Activated CD4-positive, alpha-beta T cell treated with anti-CD3 and anti-CD28 coated beads, Interleukin-2, amount 50 U/mL, for 24 hours (primary cell): ENCODE measurements at places on chromosomes 3 and 15.

GRCh38 chr15:87155771-87156170 lies 1076.1 kb downstream of the AGBL1 start:
- no peak for DNase-seq

DNA sequence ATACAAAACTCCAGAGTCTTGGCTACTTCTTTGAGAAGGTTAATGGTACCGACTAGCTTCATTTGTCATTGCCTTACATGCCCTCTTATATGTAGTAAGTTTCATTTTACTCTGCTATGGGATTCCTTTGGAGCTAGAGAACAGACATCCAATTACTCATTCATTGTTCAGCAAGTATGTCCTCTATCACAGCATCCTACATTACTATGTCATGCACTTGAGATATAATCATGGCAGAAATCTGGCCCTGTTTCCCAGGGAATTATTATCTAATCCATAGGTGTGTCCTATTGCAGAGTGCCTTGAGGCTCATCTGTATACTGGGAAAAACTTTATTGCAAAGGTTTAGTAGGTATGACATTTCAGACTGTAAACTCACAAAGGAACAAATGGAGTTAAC lies 333.1 kb upstream of the NECTIN3 start:
- no peak for DNase-seq

GRCh38 chr3:156681002-156681401 lies 6.6 kb downstream of the TIPARP start:
- no peak for DNase-seq

- DNase-seq, result no peak
Measured at GRCh38 chr3:9087831-9088413, 124.7 kb upstream of the RAD18 start.

GRCh38 chr3:14137004-14137403 lies 12.2 kb downstream of the TMEM43 start:
- no peak for DNase-seq

DNA sequence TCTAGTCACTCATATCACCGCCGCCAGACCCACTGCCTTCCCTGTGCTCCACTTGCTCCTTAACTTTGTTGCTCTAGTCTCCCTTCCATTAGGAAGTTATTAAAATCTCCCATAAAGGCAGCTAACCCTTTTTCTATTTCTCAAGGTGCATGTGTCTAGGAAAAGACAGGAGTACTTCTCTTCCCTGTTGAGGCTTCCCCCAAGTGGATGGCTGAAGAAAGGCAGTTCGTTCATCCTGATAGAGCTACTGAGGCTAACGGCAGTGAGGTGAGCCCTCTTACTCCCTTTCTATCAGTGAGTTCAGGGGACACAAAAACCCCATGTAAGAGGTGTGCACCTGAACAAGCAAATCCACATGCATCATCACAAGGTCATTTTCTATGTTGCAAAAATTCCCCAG lies 397.8 kb downstream of the IGSF11 start:
- DNase-seq, result no peak

GRCh38 chr15:39191871-39192291 lies 389.0 kb upstream of the THBS1 start:
- DNase-seq, result no peak

- no peak for DNase-seq
Measured at GRCh38 chr15:29756358-29757267, 65.7 kb downstream of the TJP1 start.

GRCh38 chr15:59997070-59997701 lies 6.9 kb upstream of the FOXB1 start:
- DNase-seq, result no peak

- DNase-seq, result no peak
Measured at GRCh38 chr3:43856351-43856750, 165.6 kb downstream of the ABHD5 start.

- peak; percentile 21 for DNase-seq
Measured at GRCh38 chr15:40743921-40744814, 10.9 kb downstream of the RMDN3 start.

- DNase-seq, result no peak
Measured at GRCh38 chr3:136856665-136857064, 5.3 kb upstream of the NCK1 start.

- DNase-seq, result no peak
Measured at GRCh38 chr3:159941038-159942000, 47.3 kb upstream of the IL12A start.

DNA sequence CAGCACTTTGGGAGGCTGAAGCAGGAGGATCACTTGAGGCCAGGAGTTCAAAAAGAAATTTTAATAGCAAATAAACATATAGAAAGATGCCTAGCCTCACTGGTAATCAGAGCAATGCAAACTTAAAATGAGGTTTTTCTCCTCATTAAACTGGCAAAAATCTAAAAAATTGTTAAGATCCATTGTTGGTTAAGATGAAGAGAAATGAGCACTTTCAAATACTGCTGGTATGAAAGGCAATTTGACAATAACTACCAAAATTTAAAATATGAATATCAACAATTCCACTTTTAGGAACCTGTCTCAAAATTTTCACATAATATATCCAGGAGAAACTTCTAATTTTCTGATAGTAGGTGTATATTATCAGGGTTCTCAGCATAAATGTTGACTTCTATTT lies 100.6 kb upstream of the CTDSPL start:
- DNase-seq, result no peak

- no peak for DNase-seq
Measured at GRCh38 chr3:145650170-145650569, 510.8 kb downstream of the PLOD2 start.

- DNase-seq, result no peak
Measured at GRCh38 chr3:181941250-181941649, 229.5 kb downstream of the SOX2 start.

DNA sequence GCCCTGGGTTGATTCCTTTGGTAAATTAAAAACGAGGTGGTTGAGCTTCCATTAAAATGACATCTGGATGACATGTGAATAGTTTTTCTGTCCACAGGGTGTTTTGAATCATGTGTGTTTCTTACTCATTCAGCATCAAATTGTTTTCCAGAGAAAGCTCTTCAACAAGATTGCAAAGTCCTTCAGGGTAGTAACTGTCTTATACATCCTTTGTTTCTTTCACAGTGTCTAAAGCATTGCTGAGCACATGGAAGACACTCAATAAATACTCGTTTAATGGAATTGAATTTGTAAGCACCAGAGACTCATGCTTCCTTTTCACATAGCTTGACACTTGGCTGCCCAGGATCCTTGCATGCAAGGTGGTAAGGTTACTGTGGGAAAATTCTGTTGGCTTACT lies 223.1 kb upstream of the CNTN6 start:
- DNase-seq, result no peak

- DNase-seq, result no peak
Measured at GRCh38 chr15:74036271-74037170, 42.0 kb downstream of the PML start.

DNA sequence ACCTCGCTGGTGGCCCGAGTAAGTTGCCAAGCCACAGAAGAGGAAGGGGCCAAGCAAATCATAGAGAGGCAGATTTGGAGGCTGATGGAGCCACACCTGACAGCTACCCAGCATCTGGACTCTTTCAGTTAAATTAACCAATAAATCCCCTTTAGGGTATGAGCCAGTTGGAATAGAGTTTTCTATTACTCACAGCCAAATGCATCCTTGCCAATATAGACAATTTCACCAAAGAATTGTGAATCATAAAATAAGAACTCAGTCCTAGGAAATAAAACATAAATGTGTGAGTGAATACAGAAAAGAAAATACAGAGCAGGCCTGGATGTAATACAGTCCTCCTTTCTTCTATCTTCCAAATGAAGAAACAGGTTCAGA lies 161.6 kb upstream of the ANKRD28 start:
- no peak for DNase-seq

- DNase-seq, result peak; percentile 88
Measured at GRCh38 chr15:65028921-65029735, at the start of gene MTFMT. TSS of gene MTFMT (minus strand) at chr15:65029639. CDS start at chr15:65029613, 26 bp downstream.

DNA sequence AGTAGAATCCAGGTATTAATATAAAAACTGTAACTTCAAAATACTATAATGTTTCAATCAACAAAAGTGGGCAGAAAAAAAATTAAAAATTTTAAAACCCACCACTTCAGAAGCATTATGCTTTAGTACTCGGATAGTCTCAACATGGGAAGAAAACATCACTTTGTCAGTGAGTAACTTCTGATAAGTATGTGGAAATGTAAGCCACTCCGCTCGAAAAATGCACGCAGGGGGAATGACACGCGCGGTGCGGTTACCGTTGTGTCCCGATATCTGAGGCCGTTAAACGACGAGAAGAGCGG lies 656 bp downstream of the NGLY1 start:
- no peak for DNase-seq

DNA sequence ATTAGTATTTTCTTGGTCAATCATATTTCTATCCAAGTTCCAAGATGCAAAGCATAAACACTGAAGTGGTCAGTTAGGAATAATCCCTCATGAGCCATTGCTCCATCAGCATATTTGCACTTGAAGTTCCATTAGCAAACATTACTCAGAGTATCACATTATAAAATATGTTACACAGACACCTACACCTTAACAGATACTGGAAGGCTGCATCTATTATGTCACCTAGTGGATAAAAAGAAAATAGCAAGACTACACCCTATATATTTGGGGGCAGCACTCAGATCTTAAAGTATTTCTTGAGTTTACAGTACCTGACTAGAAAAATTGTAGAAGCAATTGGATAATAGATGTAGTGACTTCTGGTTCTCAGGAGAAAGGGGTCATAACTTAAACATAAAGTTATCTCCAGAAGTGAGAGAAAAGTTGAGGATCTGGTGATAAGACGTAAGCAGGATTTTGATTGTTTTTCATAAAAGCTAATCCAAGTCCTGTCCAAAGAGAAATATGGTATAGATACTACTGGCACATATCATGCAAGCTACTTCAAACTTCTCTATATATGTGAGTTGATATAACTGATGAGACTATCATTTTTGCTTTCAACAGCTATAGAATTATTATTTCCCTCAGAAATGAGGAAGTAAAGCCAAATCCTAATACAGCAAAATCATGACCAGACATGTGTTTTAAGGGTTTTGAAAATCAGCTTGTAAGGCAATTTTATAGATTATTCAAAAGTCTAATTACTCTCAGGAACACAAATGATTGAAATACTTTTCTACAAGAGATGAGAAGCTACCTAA lies 422.2 kb downstream of the GBE1 start:
- DNase-seq, result no peak

DNA sequence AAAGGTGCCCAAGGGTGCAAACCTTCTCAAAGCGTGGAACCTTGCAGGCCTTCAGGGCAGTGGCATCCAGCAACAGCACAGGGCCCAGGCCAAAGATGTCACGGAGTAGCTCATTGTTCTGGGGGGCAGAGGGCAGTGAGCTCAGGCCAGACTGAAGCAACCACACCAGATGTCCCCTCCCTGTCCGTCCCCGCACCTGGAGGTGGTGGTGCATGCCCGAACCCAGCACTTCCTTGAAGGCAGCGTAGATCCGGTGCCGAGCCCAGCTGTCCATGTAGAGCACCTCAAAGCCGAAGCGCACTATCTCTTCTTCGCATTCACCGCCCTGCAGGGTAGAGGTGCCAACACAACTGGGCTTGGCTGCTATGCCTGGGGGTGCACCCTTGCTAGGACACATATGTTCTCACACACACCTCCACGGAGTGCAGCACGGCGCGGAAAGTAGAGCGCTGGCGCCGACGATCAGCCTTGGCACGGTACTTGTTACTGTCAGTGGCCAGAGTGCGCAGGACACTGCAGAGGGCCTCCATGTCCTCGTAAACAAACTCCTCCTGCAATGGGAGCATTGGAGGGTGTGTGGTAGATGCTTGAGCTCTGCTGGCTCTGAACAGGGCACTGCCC lies 3.7 kb downstream of the IFRD2 start:
- DNase-seq, result no peak

- DNase-seq, result no peak
Measured at GRCh38 chr3:51620543-51620942, 50.5 kb upstream of the TEX264 start.

- DNase-seq, result no peak
Measured at GRCh38 chr3:156539051-156539450, 15.9 kb downstream of the SSR3 start.

DNA sequence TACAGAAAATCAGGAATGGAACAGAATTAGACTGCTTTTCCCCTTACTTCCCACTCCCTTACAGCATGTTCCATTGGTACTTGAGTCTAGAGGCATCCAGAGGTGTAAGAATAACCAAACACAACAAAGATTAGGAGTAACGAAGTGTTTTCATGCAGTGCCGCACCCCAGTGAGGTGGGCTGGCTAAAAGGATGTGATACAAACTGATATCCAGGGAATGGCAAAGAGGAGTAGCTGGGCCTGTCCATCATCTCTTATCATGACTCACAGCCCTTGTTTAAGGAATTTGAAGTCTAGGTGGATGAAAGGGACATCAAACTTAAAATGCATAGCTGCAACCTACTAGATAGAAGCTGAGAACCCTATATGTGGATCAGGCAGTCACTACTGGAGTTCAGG lies 16.4 kb downstream of the SCG5 start:
- DNase-seq, result no peak

DNA sequence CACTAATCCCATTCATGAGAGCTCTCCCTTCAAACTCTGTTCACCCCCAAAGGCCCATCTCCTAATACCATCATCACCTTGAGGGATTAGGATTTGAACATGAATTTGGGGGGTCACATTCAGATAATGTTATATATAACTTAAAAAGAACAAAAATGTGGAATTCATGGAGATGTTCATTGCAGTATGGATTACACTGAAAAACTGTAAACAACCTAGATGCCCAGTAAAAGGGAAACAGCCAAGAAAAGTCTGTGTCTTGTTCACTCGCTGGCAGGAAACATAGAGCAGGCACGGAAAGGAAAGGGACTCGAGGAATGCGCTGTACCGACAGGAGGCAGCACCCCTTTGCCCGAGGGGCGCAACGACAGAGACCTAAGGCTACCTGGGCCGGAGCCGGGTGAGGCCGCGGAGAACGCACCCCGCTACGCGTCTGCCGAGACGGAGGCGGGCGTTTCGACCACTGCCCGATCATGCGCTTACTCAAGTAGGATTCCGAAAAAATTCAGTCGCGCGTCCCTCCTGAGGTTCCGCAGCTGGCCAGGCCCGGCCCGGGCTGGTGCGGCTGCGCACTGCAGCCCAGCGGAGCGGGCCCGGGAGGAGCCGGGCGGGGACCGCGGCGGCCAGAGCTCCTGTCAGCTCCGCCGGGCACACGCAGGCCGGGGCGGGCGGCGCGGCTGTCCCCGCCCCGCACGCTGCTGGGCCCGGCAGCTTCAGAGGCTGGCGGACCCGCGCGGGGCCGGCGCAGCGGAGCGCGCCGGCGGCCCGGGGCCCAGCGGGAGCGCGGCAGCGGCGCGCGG lies 862 bp upstream of the MAN2A2 start:
- peak; percentile 57 for DNase-seq
